ENCODE measurements at places on chromosomes 2 and 18.

- no peak for DNase-seq
These were observed 1351.6 kb upstream of the NRXN1 start for GRCh38 chr2:52383541-52383940.

DNA sequence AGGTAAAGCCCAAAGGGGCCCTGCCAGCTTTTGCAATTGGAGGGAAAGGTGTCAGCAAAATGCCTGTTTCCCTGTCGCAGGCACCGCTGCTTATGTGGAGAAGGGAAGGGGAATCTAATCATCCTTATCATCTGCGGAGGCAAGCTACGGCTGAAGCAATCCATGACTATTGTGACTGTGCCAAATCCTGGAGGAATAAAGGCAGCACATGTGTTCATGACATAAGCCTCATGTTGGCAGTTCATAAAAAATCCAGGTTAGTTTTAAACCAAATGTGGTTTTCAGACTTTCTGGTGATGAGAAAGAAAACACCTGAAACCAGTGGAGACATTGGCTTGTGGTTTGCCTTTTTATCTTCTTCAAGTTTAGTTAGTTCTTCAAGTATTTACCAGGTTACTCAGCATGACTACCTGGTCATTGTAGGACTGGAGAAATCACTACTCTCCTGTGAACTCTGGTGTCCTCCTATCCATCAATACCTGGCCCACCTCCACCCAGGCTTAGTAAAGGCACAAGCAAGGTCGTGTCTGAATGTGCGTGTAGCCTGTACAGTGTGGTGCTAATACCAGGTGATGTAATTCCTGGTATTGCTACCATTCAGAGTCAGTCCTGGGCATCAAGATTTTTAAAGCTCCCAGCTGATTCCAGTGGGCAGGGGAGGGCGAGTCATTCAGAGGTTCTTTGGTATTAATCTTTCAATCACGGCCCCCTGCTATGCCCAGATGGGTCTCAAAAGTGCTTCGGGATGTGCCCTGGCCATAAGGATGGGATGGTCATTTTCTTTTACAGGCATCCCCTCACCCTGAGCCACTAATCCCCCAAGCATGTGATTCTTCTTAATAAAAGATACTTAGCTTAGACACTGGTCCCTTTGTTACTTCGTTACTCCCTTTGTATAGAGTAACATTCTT, 96.8 kb downstream of the TGFA start:
- no peak for DNase-seq

GRCh38 chr18:2908166-2908945, 61.5 kb downstream of the EMILIN2 start:
- DNase-seq: no peak

DNA sequence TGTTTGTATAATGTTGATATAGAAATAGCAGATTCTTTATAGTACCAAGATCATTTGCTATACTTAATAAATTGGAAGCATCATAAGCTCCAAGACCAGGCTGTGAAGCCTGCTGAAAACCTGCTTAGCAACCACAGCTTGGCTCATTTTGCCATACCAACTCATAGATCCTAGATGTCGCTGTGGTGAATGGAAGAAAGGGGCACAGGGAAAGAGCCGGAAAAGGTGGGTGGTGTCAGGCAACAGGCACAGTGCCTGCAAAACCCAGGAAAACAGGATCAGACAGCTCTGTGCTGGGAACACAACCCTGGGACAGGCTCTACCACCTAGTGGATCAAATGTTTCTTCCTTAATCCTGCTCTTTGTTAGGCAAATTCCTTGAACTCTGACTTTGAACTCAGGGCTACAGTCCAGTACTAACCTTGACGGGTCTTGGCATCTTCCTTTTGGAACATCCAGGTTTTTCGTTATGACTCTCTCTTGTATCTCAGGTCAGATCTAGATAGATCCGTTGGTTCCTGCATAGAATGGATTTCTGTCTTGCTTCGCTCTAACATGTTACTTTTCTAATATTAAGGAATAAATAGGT, 31.6 kb downstream of the TWSG1 start:
- peak; percentile 1 for DNase-seq

GRCh38 chr2:221997100-221997499, 301.7 kb downstream of the PAX3 start:
- no peak for DNase-seq

DNA sequence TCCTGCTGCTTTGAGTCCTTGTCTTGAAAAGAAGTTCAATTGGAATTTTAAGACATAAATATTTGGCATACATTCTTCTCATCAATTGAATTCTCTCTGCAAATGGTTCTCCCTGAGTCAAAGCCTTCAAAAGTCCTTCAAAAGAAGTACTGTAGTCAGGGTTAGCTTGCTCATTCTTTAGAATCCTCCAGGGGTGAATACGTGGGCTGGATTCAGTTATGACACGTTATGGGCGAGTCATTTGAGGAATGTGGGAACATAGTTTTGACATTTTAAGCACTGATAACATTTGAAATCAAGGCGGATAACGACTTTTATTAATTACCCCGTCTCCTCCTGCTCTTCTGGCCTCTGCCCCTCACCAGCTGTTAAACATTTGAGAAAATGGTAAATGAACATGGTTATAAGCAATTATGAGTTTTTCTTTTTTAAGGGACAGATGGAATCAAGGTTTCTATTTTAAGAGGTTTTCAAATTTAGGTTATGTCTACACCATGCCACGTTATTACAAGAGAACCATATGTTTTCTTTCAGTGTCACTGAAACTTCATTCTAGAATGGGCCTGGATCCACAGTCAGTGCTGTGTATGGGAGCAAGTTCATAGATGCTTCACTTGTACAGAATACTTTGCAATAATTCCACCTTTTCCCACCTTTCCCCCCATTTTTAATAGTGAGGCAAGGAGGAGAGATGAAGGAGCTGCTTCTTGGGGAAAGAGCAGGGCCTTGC, 273.1 kb downstream of the TSN start:
- no peak for DNase-seq

- DNase-seq: no peak
These were observed 152.6 kb upstream of the FSHR start for GRCh38 chr2:49306925-49307324.

- DNase-seq: no peak
These were observed 120.3 kb downstream of the GYPC start for GRCh38 chr2:126776255-126776654.

GRCh38 chr2:24919506-24920097, 435 bp downstream of the ADCY3 start:
- peak; percentile 33 for DNase-seq

GRCh38 chr2:37857575-37858399, 67.3 kb upstream of the RMDN2 start:
- no peak for DNase-seq

DNA sequence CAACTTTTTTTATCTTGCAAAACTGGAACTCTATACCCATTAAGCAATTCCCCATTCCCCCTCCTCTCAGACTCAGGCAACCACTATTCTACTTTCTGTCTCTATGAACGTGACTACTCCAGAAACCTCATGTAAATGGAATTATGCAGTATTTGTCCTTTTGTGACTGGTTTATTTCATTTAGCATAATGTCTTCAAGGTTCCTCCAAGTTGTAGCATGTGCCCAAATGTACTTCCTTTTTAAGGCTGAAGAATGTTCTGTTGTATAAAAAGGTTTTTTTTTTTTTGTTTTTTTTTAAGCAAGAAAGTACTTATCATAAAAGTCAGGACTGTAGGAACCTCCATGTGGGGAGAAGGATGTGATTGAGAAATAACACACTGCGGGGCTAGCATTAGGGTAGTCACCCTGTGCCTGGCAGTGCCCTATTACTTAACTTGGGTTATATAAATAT, 262.9 kb upstream of the FBXO11 start:
- no peak for DNase-seq

DNA sequence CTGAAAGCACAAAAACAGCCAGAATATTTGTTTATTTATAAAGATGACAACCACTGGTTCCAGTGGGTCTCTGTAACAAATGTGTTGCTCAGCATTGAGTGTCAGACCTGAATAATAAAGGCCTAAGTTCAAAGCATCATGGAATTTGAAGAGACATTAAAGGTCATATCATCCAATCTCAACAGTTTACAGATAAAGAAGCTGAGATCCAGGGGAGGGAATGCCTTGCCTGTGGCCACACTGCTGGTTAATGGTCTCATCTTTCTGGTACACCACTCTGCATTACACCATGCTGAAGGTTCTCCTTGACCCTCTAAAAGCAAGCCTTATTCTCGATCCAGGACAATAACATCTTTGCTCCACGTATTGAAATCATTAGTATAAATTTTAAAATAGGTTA, 446.5 kb upstream of the ACVR2A start:
- no peak for DNase-seq

DNA sequence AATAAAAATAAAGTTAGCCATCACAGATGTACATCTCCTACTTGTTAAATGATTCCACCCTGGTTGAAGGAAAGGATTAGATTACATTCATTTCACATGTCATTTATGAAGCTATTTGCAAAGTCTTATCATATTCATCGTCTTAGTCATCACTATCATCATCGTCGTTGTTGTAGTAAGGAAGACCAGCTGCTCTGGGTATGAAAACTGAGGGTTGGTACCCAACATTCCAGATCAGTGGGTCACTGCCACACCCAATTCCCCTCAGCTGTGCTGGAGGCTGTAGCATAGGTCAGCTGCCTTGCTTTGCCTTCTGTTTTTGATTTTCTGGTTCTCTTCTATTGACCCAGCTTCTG, 20.9 kb upstream of the CCBE1 start:
- no peak for DNase-seq

- DNase-seq: no peak
These were observed 30.6 kb downstream of the ITSN2 start for GRCh38 chr2:24329700-24330099.

DNA sequence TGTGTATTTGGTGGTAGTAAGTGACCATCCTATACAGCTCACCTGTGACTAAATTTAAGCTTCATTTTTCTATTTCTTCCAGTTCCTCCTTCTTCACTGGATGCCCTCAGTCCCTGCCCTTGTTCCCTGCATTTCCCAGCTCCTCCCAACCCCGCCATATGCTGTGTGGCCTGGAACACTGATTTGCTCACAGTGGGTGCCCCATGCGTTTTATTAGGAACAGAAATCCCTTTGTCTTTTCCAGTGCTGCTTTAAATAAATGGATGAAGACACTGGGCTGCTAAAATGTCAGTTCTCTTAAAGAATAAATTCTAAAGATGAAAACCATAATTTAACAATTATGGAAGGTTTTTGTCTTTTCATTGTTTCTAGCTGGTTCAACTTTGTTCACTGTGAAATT, 477.3 kb downstream of the DCDC2C start:
- DNase-seq: no peak

- no peak for DNase-seq
These were observed 84.7 kb downstream of the BCL2 start for GRCh38 chr18:63234841-63235240.

DNA sequence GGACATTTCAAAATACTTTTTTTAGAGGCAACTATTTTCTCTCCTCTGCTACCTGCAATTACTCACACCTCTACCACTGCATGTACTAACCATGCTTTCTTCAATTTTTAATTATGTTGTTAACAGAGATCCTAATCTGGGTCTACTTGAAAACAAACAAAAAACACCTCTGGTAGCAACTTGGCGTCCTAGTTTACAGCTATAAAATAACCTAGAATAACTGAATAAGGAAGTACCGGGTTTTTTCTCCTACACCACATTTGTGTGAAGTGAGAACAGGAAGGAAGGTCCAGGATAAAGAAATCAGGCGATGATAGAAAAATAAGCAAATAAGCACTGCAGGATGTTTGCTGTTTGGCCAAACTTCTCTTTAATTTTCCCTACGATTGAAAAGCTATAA, 633.5 kb downstream of the LRP1B start:
- DNase-seq: no peak

- DNase-seq: no peak
These were observed 71.4 kb upstream of the HAAO start for GRCh38 chr2:42863751-42864150.

GRCh38 chr2:28621172-28622100, 125.6 kb downstream of the PLB1 start:
- DNase-seq: peak; percentile 39

GRCh38 chr2:28225473-28226080, 167.1 kb upstream of the FOSL2 start:
- no peak for DNase-seq

GRCh38 chr2:167491788-167492187, 603.5 kb downstream of the XIRP2 start:
- no peak for DNase-seq

GRCh38 chr2:43944915-43945314, 50.9 kb downstream of the LRPPRC start:
- no peak for DNase-seq

- no peak for DNase-seq
These were observed 451.3 kb upstream of the FAM98A start for GRCh38 chr2:34050413-34050812.

- DNase-seq: no peak
These were observed 129.6 kb downstream of the GALNT14 start for GRCh38 chr2:31008561-31009114.

DNA sequence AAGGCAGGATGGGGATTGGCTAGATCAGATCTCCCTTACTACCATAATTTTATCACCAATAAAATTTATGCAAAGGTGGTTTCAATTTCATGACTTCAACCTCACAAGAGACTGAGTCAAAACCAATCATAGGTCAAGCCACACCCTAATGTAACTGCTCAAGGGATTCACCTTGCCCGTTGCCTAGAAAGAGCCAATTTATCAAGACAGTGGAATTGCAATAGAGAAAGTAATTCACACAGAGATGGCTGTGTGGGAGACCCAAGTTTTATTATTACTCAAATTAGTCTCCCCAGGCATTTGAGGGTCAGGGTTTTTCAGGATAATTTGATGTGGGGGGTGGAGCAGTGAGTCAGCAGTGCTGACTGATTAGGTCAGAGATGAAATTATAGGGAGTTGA, 340.6 kb downstream of the RND3 start:
- no peak for DNase-seq

DNA sequence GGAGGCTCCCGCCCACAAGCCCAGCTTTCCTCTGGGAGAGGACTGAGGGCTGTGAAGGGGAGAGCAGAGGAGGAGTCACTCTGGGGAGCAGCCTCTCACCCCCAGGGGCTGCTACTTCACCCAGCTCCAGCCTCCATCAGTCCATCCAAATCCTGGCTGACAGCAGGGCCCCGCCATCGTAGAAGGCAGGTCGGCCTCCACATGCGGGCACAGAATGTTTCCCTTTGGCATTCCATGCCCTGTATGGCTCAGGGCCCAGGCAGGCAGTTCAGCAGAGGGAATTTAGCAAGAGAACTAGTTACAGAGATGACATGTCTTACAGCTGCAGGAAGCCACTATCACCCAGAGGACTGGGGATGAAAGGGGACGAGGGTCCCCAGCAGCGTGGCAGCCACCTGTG, 6.4 kb upstream of the ODC1 start:
- no peak for DNase-seq

GRCh38 chr2:113034016-113034415, 18.7 kb downstream of the IL36B start:
- no peak for DNase-seq

DNA sequence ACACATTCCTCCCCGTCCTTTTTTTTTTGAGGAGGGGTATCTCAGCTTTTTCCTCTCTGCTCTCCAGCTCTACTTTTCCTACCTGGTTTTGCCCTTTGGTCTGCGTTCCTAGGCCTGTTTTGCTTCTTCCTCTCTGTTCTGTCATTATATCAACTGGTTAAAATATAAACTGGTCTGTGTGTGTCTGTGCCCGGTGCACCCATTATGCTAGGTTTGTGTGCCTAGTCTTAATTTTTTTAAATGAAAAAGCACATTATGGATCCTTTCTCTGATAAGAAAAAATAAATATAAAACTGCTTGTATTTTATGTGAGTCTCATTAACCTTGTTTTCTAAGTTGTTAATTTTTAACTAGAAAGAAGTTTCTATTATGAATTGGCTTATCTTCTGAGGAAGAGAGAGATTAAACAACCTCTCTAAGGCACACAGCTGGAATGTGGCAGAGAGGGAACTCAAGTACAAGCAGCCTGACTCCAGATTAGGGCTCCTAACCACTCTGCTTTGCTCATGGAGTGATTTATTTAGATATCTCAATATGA, 17.4 kb downstream of the SLC38A11 start:
- DNase-seq: no peak

Data from neural crest cell (in vitro differentiated cells).